ENCODE measurements at places on chromosomes 11 and 22. TPM values are rescaled to one million over a fixed set of nuclear protein-coding genes. Genes with fewer than 3 reads are reported as not detected.

DNA sequence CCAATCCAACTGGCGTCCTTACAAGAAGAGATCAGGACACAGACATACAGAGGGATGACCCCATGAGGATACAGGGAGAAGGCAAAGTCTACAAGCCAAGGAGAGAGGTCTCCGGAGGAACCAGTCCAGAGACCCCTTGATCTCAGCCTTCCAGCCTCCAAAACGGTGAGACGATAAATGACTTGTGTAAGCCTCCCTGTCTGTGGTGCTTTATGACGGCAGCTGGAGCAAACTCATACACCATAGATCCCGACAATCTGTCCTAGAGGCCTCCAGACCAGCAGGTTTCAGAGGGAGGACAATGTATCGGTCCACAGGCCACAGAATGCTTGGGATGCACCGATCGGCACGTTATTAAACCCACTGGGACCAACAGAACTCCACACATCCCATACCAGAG is 383.3 kb downstream of the SHANK2 start:
- no peak overlapping the region for H3K27ac ChIP-seq
- no peak for DNase-seq
- H3K27me3 ChIP-seq, result no peaks in the 10 kb centered on the region
- no peaks in the 10 kb centered on the region for H3K4me1 ChIP-seq
- H3K4me3 ChIP-seq, result no peak overlapping the region

The TEAD1 gene
- total RNA-seq, result 123 TPM

The LRRC4C gene
- not detected for total RNA-seq

The FIBIN gene
- total RNA-seq, result 12.5 TPM

- no peaks in the 10 kb centered on the region for H3K4me1 ChIP-seq
- H3K4me3 ChIP-seq, result no peak overlapping the region
- DNase-seq, result no peak
- no peaks in the 10 kb centered on the region for H3K36me3 ChIP-seq
Observed at GRCh38 chr22:23094260-23094659, 23.9 kb downstream of the GNAZ start.

The SPI1 gene
- not detected for total RNA-seq

DNA sequence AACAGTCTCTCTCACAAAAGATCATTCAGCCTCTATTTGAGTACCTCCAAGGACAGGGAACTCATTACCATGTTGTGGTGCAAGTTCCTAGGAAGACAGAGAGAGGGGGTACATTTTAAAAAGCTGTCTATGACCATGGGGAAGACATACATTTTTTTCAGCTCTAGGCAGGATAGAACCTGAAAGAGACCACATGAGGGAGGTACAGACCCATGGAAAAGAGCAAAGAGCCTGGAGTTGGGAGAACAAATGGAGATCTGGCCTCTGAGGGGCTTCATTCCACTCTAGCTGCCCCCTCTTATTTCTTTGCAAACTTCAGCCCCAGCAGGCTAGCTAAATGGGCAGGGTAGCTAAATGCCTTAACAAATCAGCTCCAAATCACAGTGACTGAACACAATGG is 36.3 kb downstream of the KCNC1 start:
- H3K27ac ChIP-seq, result no peak overlapping the region
- no peak overlapping the region for H3K4me3 ChIP-seq
- no peaks in the 10 kb centered on the region for H3K36me3 ChIP-seq
- DNase-seq, result no peak
- H3K27me3 ChIP-seq, result peaks cover 3% of the 10 kb centered on the region

The SHISA8 gene
- not detected for total RNA-seq

GRCh38 chr11:77094841-77095365 is 7.7 kb upstream of the OMP start:
- no peaks in the 10 kb centered on the region for H3K36me3 ChIP-seq
- no peak overlapping the region for H3K4me3 ChIP-seq
- H3K4me1 ChIP-seq, result no peaks in the 10 kb centered on the region

DNA sequence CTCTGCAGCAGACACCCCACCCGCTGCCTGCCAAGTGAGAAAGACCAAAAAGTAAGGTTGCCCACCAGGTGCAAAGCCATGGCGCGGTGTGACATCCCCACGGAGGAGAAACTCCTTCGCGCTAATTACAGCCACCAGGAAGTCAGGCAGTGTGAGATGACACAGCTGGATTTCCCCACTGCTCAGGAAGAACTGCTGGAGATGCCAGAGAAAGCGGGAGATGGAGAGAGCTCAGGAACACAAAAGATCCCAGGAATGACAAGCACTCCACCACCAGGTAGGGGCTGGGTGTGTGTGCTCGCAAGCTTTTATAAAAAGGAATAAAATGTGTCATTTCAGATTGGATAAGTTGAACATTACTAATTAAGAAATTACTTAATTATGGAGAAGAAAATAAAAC is 292.7 kb downstream of the OPCML start:
- no peak overlapping the region for H3K27ac ChIP-seq
- no peaks in the 10 kb centered on the region for H3K36me3 ChIP-seq
- DNase-seq, result no peak
- no peak overlapping the region for H3K4me3 ChIP-seq
- H3K27me3 ChIP-seq, result peaks cover 11% of the 10 kb centered on the region
- H3K4me1 ChIP-seq, result no peaks in the 10 kb centered on the region

The ALX4 gene
- total RNA-seq, result not detected

The MMP8 gene
- total RNA-seq, result not detected

The CRYBB3 gene
- total RNA-seq, result 0.61 TPM

The ELFN2 gene
- 5.1 TPM for total RNA-seq

The TMEM191C gene
- total RNA-seq, result 1.4 TPM

- H3K27me3 ChIP-seq, result no peaks in the 10 kb centered on the region
- H3K4me3 ChIP-seq, result no peak overlapping the region
- H3K4me1 ChIP-seq, result no peaks in the 10 kb centered on the region
- H3K27ac ChIP-seq, result no peak overlapping the region
- DNase-seq, result no peak
Observed at GRCh38 chr11:99925968-99926367, 761.1 kb upstream of the ARHGAP42 start.

DNA sequence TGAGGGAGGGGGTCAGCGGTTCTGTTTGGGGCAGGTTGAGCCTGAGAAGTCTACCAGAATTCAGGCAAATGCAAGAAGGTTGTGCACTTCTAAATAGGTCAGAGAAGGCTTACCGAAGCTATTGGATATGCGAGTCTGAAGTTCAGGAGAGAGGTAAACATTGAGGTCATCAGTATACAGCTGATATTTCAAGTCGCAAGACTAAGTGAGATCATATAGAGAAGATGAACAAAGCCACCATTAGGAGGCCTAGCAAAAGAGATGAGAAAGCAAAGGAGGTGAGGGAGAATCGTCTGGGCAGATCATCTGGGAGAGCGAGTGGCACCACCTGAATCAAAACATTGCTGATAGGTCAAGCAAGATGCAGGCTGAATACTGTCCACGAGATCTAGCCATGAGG is 430.6 kb downstream of the BUD13 start:
- no peak overlapping the region for H3K4me3 ChIP-seq
- DNase-seq, result no peak
- H3K36me3 ChIP-seq, result no peaks in the 10 kb centered on the region

- no peak overlapping the region for H3K27ac ChIP-seq
- no peak for DNase-seq
- H3K4me3 ChIP-seq, result no peak overlapping the region
- no peaks in the 10 kb centered on the region for H3K36me3 ChIP-seq
Observed at GRCh38 chr22:29190918-29191317, 14.8 kb upstream of the EMID1 start.

The CRYAB gene
- total RNA-seq, result 1.2 TPM

DNA sequence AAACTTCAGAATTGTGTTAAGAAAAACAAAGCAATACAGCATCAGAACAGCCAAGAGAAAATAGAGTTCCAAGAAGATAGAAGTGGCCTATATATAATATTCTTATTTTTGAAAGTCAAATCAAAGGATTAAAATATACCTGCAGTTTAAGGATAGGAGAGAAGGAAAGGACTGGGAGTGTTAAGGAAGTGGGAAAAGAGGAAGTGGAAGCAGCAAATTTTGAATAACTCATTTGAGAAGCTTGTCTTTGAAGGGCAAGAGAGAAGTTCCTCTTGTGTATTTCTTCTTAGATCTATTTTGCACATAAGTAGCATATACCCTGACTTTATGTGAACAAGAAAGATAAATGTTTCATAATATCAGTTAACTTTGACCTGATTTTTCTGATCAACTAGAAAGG is 62.6 kb upstream of the SLC17A6 start:
- H3K4me3 ChIP-seq, result no peak overlapping the region
- DNase-seq, result no peak
- peaks cover 42% of the 10 kb centered on the region for H3K27me3 ChIP-seq
- H3K27ac ChIP-seq, result no peak overlapping the region
- H3K36me3 ChIP-seq, result no peaks in the 10 kb centered on the region

DNA sequence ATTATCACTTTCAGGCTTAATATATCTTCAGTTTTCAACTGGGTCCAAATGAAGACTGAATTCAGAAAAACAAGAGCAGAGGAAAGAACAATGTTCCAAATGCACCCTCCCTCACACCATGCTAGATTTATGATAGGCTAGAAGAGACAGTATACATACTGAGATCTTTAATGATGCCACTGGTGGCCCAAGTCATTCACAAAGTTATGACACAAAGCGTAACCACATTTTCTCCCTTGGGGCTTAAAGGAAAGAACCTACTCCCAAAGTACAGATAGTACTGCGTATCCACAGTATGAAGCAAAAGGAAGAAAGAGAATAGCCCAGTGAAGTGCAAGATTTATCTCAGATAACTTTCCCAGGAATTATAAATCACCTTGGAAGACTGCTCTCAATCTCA is 10.9 kb upstream of the SOX6 start:
- H3K36me3 ChIP-seq, result no peaks in the 10 kb centered on the region
- H3K27ac ChIP-seq, result no peak overlapping the region
- no peaks in the 10 kb centered on the region for H3K4me1 ChIP-seq
- no peak overlapping the region for H3K4me3 ChIP-seq
- H3K27me3 ChIP-seq, result no peaks in the 10 kb centered on the region
- no peak for DNase-seq

The OR52H1 gene
- total RNA-seq, result not detected

The TESMIN gene
- 6.8 TPM for total RNA-seq

DNA sequence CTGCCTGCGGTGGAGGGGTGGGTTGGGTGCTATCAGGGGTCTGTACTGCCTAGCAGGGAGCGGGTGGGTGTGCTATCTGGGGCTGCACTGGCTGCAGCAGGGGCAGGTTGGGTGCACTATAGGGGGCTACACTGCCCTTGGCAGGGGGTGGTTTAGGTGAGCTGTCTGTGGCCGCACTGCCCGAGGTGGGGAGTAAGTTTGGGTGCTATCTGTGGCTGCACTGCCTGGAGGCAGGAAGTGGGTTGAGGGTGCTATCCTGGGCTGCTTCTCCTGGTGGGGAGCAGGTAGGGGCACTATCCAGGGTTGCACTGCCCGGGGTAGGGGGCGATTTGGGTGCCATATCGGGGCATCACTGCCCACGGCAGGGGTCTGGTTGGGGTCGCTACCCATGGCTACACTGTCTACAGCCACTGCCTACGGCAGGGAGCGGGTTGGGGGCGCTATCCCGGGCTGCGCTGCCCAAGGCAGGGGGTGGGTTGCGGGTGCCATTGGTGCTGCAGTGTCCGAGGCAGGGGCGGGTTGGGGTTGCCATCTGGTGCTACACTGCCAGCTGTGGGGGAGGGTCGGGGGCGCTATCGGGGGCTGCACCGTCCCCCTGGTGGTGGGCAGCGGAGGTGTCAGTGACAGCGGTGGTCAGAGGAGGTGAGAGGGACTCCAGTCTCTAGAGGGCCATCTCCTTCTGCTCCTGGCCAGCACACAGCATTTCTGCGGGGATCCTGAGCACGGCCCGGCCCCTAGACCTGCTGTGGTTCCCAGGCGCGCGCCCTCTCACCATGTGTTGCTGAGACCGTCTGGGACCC is 1.3 kb upstream of the RFPL2 start:
- H3K4me3 ChIP-seq, result no peak overlapping the region
- H3K27ac ChIP-seq, result no peak overlapping the region
- no peaks in the 10 kb centered on the region for H3K36me3 ChIP-seq
- H3K4me1 ChIP-seq, result peaks cover 6% of the 10 kb centered on the region

The CDCA5 gene
- total RNA-seq, result 17.3 TPM

The OR8B3 gene
- total RNA-seq, result not detected

- no peak for DNase-seq
- no peak overlapping the region for H3K27ac ChIP-seq
- H3K4me3 ChIP-seq, result no peak overlapping the region
- no peaks in the 10 kb centered on the region for H3K27me3 ChIP-seq
Observed at GRCh38 chr22:48015701-48016100, 1253.3 kb downstream of the TBC1D22A start.

DNA sequence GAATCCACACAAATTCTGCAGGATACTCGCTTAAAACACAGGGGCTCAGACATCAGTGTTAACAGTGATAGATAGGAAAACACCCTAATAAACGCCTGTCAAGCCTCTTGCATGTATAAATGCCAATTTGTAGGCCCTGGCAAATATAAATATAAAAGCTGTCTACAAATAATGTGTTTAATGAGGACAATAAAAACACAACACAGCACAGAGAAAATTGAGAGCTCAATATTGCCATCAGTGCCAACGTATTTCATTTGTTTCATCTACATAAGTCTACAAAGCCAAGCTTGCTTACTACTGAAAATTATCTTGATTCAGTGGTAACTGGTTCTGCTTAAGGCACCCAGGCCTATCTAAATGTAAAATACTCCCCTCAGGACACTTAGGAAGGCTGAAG is 1387.0 kb upstream of the TENM4 start:
- DNase-seq, result no peak
- no peak overlapping the region for H3K27ac ChIP-seq
- no peak overlapping the region for H3K4me3 ChIP-seq
- H3K4me1 ChIP-seq, result no peaks in the 10 kb centered on the region
- no peaks in the 10 kb centered on the region for H3K36me3 ChIP-seq

GRCh38 chr11:13687271-13687670 is 18.8 kb downstream of the FAR1 start:
- H3K4me1 ChIP-seq, result peaks cover 18% of the 10 kb centered on the region
- no peak overlapping the region for H3K27ac ChIP-seq
- H3K27me3 ChIP-seq, result no peaks in the 10 kb centered on the region
- no peaks in the 10 kb centered on the region for H3K36me3 ChIP-seq
- no peak for DNase-seq

The LGR4 gene
- 14.8 TPM for total RNA-seq

DNA sequence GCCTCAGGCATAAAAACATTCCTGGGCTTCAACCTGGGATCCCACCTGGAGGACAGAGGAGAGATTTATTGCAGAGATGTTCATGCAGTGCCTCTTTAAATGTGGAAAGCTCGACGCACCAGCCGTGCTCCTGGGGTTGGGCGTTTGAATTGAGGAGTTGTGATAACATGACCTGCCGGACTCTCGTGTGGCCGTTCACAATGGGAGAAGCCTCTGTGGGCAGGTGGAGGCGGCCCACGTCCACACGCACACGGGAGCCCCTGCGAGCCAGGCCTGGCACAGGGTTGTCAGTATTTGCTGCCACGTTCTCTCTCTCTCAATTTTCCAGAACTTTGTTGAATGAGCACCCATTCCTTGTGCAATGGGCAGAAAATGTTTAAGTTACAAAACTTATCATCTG is 58.3 kb upstream of the PPARA start:
- H3K4me3 ChIP-seq, result no peak overlapping the region
- peak overlapping the region; percentile 79 for H3K27ac ChIP-seq
- peaks cover 30% of the 10 kb centered on the region for H3K4me1 ChIP-seq
- DNase-seq, result no peak
- no peaks in the 10 kb centered on the region for H3K27me3 ChIP-seq
- H3K36me3 ChIP-seq, result peaks cover 84% of the 10 kb centered on the region

- peak; percentile 81 for DNase-seq
- H3K4me3 ChIP-seq, result no peak overlapping the region
- no peak overlapping the region for H3K27ac ChIP-seq
- no peaks in the 10 kb centered on the region for H3K27me3 ChIP-seq
- no peaks in the 10 kb centered on the region for H3K4me1 ChIP-seq
- no peaks in the 10 kb centered on the region for H3K36me3 ChIP-seq
Observed at GRCh38 chr11:60872961-60873524, 5.7 kb downstream of the ZP1 start.

- DNase-seq, result no peak
- H3K4me1 ChIP-seq, result peaks cover 9% of the 10 kb centered on the region
- no peak overlapping the region for H3K4me3 ChIP-seq
- no peaks in the 10 kb centered on the region for H3K36me3 ChIP-seq
Observed at GRCh38 chr22:38950527-38951295, 6.7 kb upstream of the APOBEC3A start.

Data from MCF 10A (cell line).